WTC11 (cell line): ENCODE measurements at places on chromosomes 13 and 19. TPM values are rescaled to one million over a fixed set of nuclear protein-coding genes. Genes with fewer than 3 reads are reported as not detected.

- H3K4me3 ChIP-seq, result peak overlapping the region; percentile 94
- H3K27ac ChIP-seq, result peak overlapping the region; percentile 86
- H3K36me3 ChIP-seq, result peaks cover 33% of the 10 kb centered on the region
- H3K27me3 ChIP-seq, result no peaks in the 10 kb centered on the region
- peak; percentile 90 for DNase-seq
These were observed 625 bp upstream of the ZNF20 start for GRCh38 chr19:12140545-12141404.

GRCh38 chr13:29454931-29455481, 140.5 kb downstream of the SLC7A1 start:
- H3K4me3 ChIP-seq, result no peak overlapping the region
- DNase-seq, result peak; percentile 44
- H3K27ac ChIP-seq, result no peak overlapping the region
- H3K27me3 ChIP-seq, result no peaks in the 10 kb centered on the region

DNA sequence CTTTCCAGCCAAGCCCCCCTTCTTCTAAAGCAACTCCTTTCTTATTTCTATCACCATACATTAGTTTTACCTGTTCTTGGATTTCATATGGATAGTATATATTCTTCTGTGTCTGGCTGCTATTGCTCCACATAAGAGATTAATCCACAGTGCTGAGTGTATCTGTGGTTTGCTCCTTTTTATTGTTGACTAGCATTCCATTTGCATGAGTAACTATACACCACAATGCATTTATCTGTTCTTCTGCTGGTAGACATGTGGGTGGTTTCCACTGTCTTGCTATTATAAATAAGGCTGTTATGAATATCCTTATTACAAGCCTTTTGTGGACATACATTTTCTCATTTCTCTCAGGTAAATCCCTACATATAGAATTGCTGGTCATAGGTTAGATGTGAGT, 138.2 kb downstream of the SLC7A1 start:
- H3K4me1 ChIP-seq, result peaks cover 8% of the 10 kb centered on the region; the same call in 1 of the 2 replicates
- no peaks in the 10 kb centered on the region for H3K27me3 ChIP-seq
- DNase-seq, result no peak
- H3K4me3 ChIP-seq, result no peak overlapping the region
- no peak overlapping the region for H3K27ac ChIP-seq
- no peaks in the 10 kb centered on the region for H3K36me3 ChIP-seq

DNA sequence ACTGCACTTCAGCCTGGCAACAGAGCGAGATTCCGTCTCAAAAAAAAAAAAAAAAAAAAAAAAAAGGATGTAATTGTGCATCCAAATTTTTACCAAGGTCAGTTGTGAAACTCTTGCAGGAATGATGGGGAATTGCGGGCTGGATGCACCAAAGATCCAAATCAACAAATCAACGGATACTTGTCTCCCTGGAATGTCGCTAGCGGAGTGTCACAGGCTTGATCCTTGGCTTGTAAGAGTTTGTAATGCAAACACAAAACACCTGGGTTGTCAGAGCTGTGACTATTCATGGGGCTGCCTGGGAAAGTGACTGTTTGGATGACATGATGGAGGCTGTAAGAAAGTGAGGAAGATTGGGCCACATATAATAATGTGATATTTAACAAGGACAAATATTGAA, 4.2 kb downstream of the KANK3 start:
- no peak for DNase-seq
- H3K4me3 ChIP-seq, result no peak overlapping the region
- H3K4me1 ChIP-seq, result peaks cover 26% of the 10 kb centered on the region
- H3K27ac ChIP-seq, result peak overlapping the region; percentile 61; the same call in 1 of the 2 replicates
- no peaks in the 10 kb centered on the region for H3K36me3 ChIP-seq

- H3K27me3 ChIP-seq, result no peaks in the 10 kb centered on the region
- H3K36me3 ChIP-seq, result no peaks in the 10 kb centered on the region
- DNase-seq, result no peak
- H3K4me3 ChIP-seq, result no peak overlapping the region
- peak overlapping the region; percentile 18 for H3K27ac ChIP-seq
These were observed 72.4 kb downstream of the STARD13 start for GRCh38 chr13:33213024-33213768.

GRCh38 chr19:41116261-41116660, 2.0 kb downstream of the CYP2F1 start:
- no peaks in the 10 kb centered on the region for H3K4me1 ChIP-seq
- no peak overlapping the region for H3K4me3 ChIP-seq
- no peak overlapping the region for H3K27ac ChIP-seq
- peaks cover 16% of the 10 kb centered on the region for H3K27me3 ChIP-seq

GRCh38 chr13:29689548-29689947, 94.1 kb upstream of the SLC7A1 start:
- H3K4me3 ChIP-seq, result no peak overlapping the region
- no peak overlapping the region for H3K27ac ChIP-seq
- peaks cover 17% of the 10 kb centered on the region for H3K4me1 ChIP-seq
- no peaks in the 10 kb centered on the region for H3K27me3 ChIP-seq

DNA sequence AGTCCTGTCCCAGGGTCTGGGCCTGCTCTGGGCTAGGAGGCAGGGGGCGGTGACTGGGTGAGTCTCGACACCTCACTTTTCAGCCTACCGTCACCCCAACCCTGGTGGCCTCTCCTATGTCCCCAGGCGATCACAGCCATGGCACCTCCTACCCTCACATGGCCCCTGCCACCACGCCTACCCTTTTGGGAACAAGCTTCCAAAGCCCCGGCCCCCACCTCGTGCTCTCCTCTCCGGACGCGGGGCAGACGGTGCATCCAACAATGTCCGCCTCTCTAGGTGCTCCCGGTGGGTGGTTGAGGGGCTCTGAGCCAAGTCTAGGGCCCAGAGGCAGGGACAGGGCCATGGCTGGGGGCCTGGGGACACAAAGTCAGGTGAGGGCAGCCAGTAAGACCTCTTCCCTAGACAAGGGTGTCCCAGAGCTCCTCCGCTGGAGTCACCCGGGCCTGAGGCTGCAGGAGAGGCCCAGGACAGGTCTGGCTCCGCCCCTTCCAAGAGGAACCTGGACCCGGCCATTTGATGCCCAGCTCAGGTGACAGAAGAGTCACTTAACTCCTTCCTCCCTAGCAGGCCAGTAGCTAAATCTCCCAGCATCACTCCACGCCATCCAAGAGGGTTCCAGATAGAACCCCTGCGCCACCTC, at the start of gene SYNE4:
SYNE4 (minus strand) TSS at position 478 of the 643 bp plus-strand sequence; CDS start at position 346, 132 bp downstream.
- peak; percentile 80 for DNase-seq
- peak within 1 kb of the TSS; percentile 93 for H3K27ac ChIP-seq
- H3K4me3 ChIP-seq, result peak within 1 kb of the TSS; percentile 91

- H3K4me1 ChIP-seq, result peaks cover 19% of the 10 kb centered on the region
- H3K27ac ChIP-seq, result no peak overlapping the region
- DNase-seq, result no peak
These were observed 257 bp downstream of the KCTD12 start for GRCh38 chr13:76886005-76886291.

DNA sequence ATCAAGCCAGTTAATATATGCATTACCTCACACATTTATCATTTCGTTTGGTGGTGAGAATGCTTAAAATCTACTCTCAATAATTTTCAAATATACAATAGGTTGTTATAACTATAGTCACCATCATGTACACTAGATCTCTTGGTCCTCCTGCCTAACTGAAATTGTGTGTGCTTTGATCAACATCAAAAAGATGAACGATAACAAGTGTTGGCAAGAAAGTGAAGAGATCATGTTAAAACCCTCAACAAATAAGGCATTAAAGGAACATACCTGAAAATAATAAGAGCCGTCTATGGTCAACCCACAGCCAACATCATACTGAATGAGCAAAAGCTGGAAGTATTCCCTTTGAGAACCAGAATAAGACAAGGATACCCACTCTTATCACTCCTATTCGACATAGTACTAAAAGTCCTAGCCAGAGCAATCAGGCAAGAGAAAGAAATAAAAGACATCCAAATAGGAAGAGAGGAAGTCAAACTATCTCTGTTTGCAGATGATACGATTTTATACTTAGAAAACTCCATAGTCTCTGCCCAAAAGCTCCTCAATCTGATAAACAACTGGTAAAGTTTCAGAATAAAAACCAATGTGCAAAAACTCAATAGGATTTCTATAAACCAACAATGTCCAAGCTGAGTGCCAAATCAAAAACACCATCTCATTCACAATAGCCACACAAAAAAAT, 27.9 kb upstream of the OR10H1 start:
- H3K36me3 ChIP-seq, result peaks cover 32% of the 10 kb centered on the region
- no peak for DNase-seq
- H3K27me3 ChIP-seq, result peaks cover 19% of the 10 kb centered on the region
- no peak overlapping the region for H3K4me3 ChIP-seq

DNA sequence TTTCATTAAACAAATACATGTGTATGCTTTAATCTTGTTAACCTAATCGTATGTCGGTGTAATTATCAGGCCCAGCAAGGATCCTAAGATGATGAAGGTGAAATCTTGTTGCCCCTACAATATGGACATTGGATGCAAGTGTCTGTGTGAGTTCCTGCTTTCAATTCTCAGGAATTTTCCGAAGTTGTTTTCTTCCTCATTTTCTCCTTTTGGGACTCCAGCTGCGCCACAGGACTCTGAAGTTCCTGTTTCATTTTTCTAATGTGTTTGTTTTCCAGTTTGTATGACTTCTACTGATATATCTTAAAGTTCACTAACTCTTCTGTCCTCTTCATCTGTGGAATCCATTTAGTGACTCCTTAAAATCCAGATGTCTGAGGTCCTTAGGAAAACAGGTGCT, 11.9 kb upstream of the OR7D2 start:
- no peak for DNase-seq
- no peak overlapping the region for H3K27ac ChIP-seq
- no peaks in the 10 kb centered on the region for H3K27me3 ChIP-seq
- peaks cover 34% of the 10 kb centered on the region for H3K36me3 ChIP-seq

DNA sequence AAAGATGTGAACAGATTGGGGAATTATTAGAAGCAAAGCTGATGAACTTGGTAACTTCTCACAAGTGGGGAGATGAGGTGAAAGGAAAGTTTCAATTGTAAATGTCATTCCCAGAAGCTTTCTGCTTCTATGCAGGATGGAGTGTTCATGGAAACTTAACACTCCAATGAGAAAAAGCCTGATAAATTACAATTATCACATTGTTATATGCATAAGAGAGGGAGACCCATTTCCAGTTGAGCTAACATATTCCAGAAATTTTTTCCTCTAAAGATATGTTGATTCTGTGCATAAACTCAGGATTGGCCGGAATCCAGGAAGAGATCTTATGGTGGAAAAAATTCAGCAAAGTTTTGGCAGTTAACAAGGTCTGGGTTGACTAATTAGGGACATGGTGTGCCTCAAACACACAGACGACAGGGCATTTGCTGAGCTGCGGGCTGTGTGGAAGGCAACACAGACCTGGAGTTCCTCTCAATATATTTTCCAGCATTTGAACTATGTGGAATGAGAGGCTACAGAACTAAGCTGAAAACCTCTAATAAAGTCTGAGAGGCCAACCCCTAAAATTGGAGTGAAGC, 64.9 kb upstream of the FGF14 start:
- no peaks in the 10 kb centered on the region for H3K27me3 ChIP-seq
- no peak overlapping the region for H3K27ac ChIP-seq
- H3K4me3 ChIP-seq, result no peak overlapping the region
- DNase-seq, result no peak
- H3K4me1 ChIP-seq, result peaks cover 13% of the 10 kb centered on the region
- H3K36me3 ChIP-seq, result no peaks in the 10 kb centered on the region

DNA sequence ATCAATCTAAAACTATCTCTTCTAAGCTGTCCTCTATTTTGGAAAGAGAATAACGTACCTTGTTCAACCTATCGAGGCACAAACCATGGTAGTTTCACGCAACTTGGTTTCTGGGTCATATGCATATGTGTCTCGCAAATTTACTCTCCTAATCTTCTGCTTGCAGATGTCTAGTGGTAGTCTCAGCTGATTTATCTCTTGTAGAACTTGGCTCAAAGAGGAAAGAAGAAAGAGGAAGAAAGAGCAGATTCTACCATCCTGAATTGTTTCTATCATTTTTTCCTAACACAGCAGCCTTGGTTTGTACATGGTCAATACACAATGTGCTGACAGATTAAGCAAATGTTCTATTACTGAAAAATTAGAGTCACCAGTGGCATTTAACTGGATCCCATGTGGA, 282.3 kb downstream of the SPRY2 start:
- H3K4me3 ChIP-seq, result no peak overlapping the region
- H3K27ac ChIP-seq, result no peak overlapping the region
- H3K4me1 ChIP-seq, result peaks cover 13% of the 10 kb centered on the region
- DNase-seq, result no peak

MAB21L1 gene
- 0.07 to 0.30 TPM (median 0.15 TPM) in 3 replicates for total RNA-seq

C1QTNF9 gene
- not detected in 3 replicates for total RNA-seq

CSNK1A1L gene
- not detected in 3 replicates for total RNA-seq

ZNF813 gene
- total RNA-seq, result 15.2 to 17.6 TPM (median 17.5 TPM) in 3 replicates

ZNF541 gene
- total RNA-seq, result 0.07 to 0.09 TPM (median 0.09 TPM) in 3 replicates

ZIM2 gene
- total RNA-seq, result not detected in 3 replicates

COX6B1 gene
- total RNA-seq, result 523 to 536 TPM (median 526 TPM) in 3 replicates

TNNT1 gene
- 50.6 to 127 TPM (median 108 TPM) in 3 replicates for total RNA-seq

FBXO27 gene
- total RNA-seq, result 18.9 to 22.7 TPM (median 20.0 TPM) in 3 replicates

MEDAG gene
- total RNA-seq, result 1.9 to 2.4 TPM (median 2.1 TPM) in 3 replicates

MISP gene
- total RNA-seq, result 0.66 to 0.78 TPM (median 0.70 TPM) in 3 replicates
